ENCODE measurements at places on chromosomes 16 and 17.

DNA sequence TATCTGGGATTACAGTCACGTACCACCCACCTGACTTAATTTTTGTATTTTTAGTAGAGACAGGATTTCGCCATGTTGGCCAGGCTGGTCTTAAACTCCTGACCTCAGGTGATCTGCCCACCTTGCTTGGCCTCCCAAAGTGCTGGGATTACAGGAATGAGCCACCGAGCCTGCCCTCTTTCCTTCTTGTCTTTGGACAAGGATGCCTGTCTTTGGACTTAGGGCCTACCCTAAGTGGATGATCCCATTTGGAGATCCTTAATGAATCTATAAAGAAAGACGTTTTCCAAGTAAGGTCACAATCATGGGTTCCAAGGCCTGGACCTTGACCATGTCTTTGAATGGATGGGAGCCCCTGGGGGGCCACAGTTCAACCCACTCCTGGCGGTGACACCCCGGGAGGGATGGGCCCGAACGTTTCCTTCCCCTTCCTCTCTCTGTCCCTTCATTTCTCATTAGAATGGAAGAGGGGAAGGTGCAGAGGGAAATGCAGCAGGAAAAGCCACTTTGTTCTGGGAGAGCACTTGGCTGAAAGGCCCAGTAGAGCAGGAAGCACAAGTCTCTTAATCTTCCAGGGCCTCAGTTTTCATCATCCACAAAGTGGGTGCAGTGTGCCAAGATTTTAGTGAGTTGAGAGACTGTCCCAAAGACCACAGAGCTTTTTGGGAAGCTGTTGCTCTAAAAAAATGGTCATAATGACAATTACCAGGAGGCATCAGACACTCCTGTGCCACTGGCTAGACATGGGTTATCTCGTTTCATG lies 353.3 kb downstream of the SEC14L1 start:
- no peak for DNase-seq

GRCh38 chr17:59105852-59106462 lies 723 bp downstream of the TRIM37 start:
- DNase-seq: peak; percentile 31

- DNase-seq: no peak
These were observed 344.2 kb downstream of the CPPED1 start for GRCh38 chr16:12459391-12460063.

- DNase-seq: no peak
These were observed 143.9 kb upstream of the SDK2 start for GRCh38 chr17:73788111-73788510.

DNA sequence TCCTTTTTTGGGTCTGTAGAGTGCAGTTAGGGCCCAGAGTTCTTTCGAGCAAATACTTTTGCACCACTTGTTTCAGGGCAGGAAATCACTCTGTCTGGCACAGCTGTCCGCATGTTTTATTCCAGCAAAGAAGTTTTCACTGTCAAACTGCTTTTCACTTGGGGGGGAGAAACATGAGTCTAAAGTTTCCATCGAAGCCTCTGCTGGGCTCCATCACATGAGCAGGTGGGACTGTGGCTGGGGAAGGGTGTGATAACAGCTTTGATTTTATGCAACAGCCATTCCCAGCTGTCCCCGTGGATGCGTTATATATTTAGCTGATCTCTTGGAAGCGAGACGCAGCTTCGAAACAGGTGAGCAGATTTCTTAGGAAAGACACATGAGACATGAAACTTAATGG lies 288.6 kb downstream of the SNX29 start:
- no peak for DNase-seq

DNA sequence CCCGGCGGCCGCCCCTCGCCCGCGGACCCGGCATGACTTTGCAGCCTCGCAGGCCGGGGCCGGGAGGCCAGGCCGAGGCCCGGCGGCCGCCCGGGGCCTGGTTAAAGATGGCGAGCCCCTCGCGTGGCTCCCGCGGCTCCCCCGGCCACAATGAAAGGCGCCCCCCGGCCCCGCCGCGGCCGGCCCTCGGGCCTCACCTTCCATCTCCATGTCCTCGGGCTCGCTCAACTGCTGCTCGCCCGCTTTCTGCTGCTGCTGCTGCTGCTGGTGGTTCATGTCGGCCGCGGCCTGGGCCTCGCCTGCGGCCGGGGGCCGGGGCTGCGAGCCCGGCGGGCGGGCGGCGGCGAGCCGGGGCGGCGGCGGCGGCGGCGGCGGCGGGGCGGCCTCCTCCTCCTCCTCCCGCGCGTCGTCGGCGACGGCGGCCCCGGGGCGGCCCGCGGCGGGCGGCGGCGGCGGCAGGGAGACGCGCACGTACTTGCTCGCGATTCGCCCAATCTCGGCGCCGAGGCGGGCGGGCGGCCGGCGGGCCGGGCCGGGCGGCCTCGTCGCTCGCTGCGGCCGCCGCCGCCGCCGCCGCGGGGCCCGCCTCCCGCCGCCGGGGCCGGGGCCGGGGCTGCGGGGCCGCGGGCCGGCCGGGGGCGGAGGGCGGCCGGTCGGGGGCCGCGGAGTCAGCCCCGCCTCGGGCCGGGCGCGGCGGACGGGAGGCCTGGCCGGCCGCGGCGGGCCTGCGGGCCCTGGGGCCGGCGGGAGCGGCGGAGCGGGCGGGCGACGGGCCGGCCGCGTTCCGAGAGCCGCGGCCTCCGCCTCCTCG lies 491 bp downstream of the USP7 start:
- DNase-seq: no peak

DNA sequence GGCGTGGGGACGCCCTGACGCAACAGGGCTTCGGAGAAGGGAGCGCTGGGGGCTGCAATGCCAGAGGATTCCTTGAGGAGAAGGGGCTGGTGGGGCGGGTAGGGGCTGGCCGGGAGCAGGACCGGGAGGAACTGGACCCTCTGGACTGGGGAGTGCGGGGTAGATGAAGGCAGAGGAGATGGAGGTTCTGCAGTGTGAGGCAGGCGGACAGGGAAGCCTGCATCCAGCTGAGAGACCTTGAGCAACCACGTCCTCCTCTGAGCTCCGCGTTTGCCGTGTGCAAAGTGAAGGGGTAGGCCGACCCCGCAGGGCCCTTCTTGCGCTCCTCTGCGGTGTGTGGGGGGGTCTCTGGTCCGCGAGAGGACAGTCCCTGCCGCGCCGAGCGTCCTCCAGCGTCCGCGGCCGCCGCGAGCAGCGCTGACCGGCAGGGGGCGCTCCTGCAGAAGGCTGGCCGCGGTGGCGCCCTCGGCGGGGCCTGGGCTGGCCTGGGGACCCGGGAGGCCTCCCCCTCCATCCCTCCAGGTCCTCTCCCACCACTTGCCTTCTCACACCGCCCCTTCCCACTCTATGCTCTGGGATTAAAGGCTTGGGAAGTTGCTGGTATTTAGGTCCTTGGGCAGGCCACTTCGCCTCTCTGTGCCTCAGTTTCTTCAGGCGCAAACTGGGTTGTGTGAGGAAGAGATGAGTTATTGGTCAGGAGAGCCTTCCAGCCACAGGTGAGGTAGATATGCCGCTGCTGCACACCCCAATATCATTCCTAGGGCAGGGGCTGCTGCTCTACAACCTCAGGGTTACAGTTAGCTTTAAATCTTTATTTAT lies 9.6 kb upstream of the WNT9B start:
- no peak for DNase-seq

Data from HS-27A (cell line).